ENCODE measurements at places on chromosomes 16 and 17. TPM values are rescaled to one million over a fixed set of nuclear protein-coding genes. Genes with fewer than 3 reads are reported as not detected.
A peak's percentile ranks its signal among the peaks of the same experiment; 100 is the strongest.

DNA sequence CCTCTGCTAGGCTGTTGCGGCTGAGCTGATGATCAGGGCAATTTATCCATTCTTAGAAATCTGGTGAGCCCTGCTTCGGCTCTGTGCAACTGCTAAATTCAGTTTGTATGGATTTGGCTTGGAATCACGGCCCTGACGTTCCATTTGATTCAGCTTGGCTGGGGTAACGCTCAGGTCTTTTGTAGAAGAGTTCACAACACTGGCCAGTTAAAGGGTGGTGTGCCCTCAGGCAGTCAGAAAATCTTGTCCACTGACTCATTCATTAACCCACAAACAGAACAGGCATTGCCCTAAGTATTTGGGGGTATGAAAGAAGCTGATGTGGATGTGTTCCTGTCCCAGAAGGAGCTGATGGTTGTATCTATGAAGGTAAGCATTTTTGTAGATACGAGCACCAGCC is 53.9 kb downstream of the GNAO1 start:
- DNase-seq: no peak

MYL4 gene
- not detected for total RNA-seq

GRCh38 chr17:3639981-3640596 is 3.5 kb downstream of the CTNS start:
- no peak for DNase-seq

TPSAB1 gene
- total RNA-seq: 38.0 TPM

ASB16 gene
- total RNA-seq: 0.36 TPM

OR1A1 gene
- total RNA-seq: not detected

NHLRC4 gene
- 0.36 TPM for total RNA-seq

- DNase-seq: peak; percentile 50
Observed at GRCh38 chr17:81337476-81337879, 42.4 kb upstream of the SLC38A10 start.

- peak; percentile 90 for DNase-seq
Observed at GRCh38 chr17:8176197-8176940, at the start of gene TMEM107. TSS of gene TMEM107 (minus strand) at chr17:8176380. CDS start at chr17:8176286, 94 bp downstream.

- no peak for DNase-seq
Observed at GRCh38 chr17:9383826-9384225, 191.8 kb downstream of the STX8 start.

MARCHF10 gene
- 0.60 TPM for total RNA-seq

DNA sequence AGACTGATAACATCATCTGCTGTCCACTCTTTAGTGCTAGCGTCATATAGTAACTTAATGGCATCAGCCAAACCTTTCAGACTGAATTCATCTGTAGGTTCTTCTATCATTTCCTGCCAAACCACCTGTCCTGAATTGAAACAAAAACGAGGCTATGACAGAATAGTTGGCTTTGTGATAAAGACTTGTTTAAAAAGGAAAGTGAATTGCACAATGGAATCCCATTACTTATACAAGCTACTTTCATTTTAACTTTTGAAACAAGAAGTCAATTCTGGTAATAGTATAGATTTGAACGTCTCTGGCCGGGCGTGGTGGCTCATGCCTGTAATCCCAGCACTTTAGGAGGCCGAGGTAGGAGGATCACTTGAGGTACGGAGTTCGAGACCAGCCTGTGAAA is 18.2 kb downstream of the LASP1NB start:
- DNase-seq: no peak

- no peak for DNase-seq
Observed at GRCh38 chr16:2038382-2039231, 9.0 kb downstream of the NTHL1 start.

- no peak for DNase-seq
Observed at GRCh38 chr17:49596613-49597244, 21.1 kb downstream of the NXPH3 start.

TPSG1 gene
- 1.7 TPM for total RNA-seq

EPOP gene
- total RNA-seq: 3.4 TPM

GRCh38 chr17:65942592-65942991 is 249.3 kb downstream of the CEP112 start:
- DNase-seq: no peak

LITAFD gene
- total RNA-seq: not detected

GRCh38 chr17:77124192-77124889 is 16.4 kb upstream of the SEC14L1 start:
- DNase-seq: peak; percentile 59

CTF1 gene
- 8.2 TPM for total RNA-seq

DNA sequence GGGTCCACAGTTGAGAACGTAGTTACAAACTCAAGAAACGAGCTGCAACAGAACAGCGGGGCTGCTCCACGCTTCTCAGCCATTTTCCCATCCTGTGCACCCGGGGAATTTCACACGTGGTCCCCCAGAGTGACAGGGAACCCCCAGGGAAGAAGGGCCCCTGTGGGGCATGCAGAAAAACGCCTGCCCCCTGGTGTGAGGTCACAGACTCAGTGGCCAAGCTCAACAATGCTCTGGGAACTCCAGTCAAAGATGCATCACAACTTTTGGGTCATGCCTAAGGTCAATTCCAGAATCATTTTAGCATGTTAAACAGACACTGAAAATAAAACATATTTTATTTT is 115.4 kb downstream of the ZNF778 start:
- no peak for DNase-seq

KRTAP9-8 gene
- total RNA-seq: not detected

GRCh38 chr16:66926961-66927436 is 1.7 kb upstream of the RRAD start:
- DNase-seq: no peak

TBX2 gene
- total RNA-seq: 266 TPM

SBK1 gene
- total RNA-seq: 0.49 TPM

DNA sequence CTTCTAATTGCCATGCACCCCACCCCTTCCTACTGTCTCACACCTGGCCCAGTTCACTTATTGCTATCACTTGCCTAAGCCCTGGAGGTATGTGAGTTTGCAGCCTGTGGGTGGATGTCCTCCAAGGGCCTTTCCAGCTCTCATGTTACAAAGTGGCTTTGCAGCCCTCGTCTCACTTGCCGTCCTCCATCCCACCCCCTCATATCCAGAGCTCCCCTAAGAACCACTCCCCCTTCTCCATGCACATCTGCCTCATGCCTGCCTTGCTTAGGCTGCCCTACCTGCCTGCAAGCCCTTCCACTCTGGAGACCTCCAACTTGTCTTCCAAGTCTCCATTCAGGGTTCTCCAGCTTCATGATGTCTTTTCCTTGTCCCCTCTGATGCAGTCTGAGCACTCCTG is 119.4 kb upstream of the NLRP1 start:
- DNase-seq: no peak

DNA sequence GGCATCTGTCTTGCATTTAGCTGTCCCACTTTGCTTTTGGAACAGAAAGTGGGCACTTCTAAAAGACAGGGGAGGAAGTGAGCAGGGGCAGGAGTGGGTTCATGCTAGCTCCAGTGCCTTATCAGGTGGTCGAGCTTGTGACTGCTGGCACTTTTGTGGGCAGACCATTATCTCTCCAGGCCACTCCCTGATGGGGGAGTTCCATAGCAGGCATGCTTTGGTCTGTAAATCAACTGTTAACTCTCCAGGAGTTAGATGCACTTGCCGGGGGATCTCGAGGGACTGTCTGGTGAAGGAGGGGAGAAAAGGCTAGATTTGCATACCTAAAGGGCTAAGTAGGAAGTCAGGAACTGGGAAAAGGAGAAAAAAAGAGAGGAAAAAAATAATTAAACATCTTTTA is 9.3 kb upstream of the CARD14 start:
- DNase-seq: no peak
